ENCODE measurements at places on chromosomes 1 and 21.

GRCh38 chr21:14361958-14362357 lies 21.0 kb downstream of the HSPA13 start:
- DNase-seq = no peak

GRCh38 chr1:156435545-156436140 lies 64.9 kb downstream of the MEF2D start:
- DNase-seq = peak; percentile 32

GRCh38 chr1:89125240-89125912 lies 538 bp downstream of the GBP2 start:
- no peak for DNase-seq

DNA sequence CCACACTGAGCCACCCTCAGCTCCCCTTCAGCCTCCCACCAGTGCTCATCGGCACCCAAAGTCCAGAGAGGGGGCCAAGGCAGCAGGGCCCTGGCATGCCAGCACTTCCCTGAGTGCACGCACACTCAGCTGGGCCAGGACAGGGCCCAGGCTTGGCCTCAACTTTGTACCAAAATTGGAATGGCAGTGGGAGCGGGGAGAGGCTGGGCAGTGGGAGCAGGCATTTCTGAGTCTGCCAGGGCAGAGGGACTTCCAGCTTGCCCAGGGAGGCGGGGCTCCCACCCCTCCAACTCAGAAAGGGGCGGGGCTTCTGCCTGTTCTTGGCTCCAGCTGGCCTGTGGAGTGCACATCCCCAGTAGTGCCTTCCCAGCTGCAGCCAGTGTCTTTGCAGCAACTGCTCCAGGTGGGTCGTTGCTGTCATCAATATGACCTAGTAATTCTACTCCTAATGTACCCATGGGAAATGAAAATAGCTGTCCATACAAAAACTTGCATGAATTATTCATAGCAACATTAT lies 10.3 kb upstream of the SNX7 start:
- DNase-seq = no peak

- no peak for DNase-seq
These were observed 339.4 kb upstream of the SNX7 start for GRCh38 chr1:98322086-98322485.

DNA sequence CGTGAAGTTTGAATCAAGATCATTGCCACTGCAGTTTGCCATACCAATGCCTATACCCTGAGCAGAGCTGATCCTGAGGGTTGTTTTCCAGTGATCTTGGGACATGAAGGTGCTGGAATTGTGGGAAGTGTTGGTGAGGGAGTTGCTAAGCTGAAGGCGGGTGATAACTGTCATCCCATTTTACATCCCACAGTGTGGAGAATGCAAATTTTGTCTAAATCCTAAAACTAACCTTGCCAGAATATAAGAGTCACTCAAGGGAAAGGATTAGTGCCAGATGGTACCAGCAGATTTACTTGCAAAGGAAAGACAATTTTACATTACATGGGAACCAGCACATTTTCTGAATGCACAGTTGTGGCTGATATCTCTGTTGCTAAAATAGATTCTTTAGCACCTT lies 78.6 kb downstream of the FMN2 start:
- DNase-seq = no peak

DNA sequence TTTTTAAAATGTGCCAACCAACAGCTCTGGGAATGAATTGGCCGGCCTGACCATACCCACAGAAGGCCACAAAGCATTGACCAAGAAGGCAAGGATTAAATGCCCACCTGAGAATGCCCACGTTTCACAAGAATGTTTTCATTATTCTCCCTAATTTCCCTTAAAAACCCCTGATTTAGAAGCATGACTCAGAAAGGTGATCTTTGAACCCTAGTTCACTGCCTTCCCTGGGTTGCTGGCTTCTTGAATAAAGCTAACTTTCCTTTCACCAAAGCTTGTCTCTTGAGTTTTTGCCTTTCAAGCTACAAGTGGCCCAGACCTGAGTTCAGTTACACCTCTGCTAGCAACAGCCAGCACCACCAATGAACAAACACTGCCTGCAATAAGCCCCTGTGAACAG lies 14.4 kb upstream of the MRPL55 start:
- DNase-seq = no peak

DNA sequence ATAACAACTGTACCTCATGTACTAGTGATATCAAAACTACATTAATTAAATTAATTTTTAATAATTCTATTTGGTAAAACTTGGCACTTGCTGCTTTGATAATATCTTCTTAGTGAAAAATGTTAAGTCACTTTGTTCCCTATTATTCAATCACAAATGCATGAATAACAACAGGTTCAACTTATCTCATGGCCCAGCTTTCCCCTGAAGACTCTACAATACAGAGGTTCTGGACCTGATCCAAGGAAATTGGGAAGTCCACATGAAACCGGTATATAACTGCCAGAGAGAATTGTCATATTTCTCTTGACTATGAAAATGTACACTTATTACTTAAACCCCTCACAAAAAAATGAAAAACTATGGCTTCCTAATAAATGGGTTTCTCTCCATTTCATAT lies 33.9 kb upstream of the PTPRC start:
- no peak for DNase-seq

GRCh38 chr1:81760477-81761097 lies 40.1 kb upstream of the ADGRL2 start:
- DNase-seq = no peak

DNA sequence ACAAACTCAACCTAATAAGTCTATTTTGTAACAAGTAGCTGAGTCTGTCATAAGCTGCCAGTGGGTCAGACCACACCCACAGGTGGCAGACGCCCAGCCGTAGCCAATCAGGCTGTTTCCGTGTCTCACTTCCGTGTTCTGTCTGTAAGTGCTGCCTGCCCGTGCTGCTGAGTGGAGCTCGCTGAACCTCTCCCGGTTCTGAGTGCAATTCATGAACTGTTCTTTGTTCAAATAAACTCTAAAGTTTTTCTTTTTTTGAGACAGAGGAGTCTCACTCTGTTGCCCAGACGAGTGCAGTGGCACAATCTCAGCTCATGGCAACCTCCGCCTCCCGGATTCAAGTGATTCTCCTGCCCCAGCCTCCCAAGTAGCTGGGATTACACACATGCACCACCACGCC lies 25.1 kb downstream of the POFUT2 start:
- DNase-seq = no peak

DNA sequence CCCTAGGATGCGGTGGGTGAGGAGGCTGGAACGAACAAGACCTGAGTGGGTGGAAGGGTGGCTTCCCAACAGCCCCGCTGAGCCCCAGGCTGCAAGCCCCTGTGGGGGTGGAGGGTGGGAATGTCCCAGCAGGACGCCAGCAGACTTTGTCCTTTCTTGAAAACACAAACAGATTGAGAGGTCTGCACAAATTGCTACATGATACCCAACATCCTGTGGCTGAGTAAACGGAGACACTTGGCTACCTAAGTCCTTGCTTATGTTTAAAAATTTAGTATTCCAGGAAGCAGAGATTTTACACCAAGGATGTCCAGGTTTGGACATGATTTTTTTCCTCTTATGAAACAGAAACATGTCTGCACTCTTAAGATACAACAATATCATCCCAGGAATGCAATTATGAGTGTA lies 11.8 kb upstream of the F3 start:
- DNase-seq = no peak

- no peak for DNase-seq
These were observed 3.5 kb downstream of the ERRFI1 start for GRCh38 chr1:8022395-8023286.
